ENCODE measurements at places on chromosomes 5 and 9.

GRCh38 chr5:179668391-179668790, 12.4 kb downstream of the CBY3 start:
- peak; percentile 23 for DNase-seq

GRCh38 chr5:74629326-74629725, 11.2 kb downstream of the ENC1 start:
- no peak for DNase-seq

DNA sequence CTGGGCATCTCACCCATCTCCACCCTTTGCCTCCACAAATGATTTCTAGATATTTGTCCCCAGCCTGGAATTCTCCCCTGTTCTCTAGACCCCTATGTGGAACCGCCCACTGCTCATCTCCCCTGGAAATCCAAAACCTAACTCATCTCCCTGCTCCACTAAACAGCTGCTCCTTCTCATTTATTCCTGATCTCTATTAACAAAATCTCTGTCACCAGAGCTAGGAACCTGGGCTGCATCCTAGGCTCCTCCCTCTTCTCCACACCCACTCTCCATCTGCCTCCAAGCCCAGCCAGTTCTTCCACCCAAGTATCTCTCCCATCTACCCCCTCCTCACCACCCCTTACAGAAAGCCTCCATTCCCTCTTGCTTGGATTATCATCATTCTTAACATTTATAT, 24.0 kb upstream of the SYNPO start:
- no peak for DNase-seq

- DNase-seq = no peak
Observed at GRCh38 chr5:66551945-66552344, 44.2 kb upstream of the MAST4 start.

GRCh38 chr9:129894120-129894823, 59.0 kb downstream of the USP20 start:
- DNase-seq = no peak
